Mononuclear cell (primary cell): ENCODE measurements at places on chromosomes 2 and 18. TPM values are rescaled to one million over a fixed set of nuclear protein-coding genes. Genes with fewer than 3 reads are reported as not detected.

The TSPYL6 gene
- not detected for total RNA-seq

The RAB6C gene
- total RNA-seq = 0.10 TPM

The FSHR gene
- not detected for total RNA-seq

The DTNA gene
- total RNA-seq = 0.31 TPM

The CHST10 gene
- total RNA-seq = 6.0 TPM

The CELF4 gene
- total RNA-seq = not detected

The RIT2 gene
- not detected for total RNA-seq

The ITGA6 gene
- 116 TPM for total RNA-seq

The MOGAT1 gene
- not detected for total RNA-seq

The NDC80 gene
- total RNA-seq = 8.6 TPM

The NYAP2 gene
- total RNA-seq = 0.10 TPM

The MAPK4 gene
- not detected for total RNA-seq

The RAB31 gene
- total RNA-seq = 47.8 TPM

The PLGLB2 gene
- 0.52 TPM for total RNA-seq

The SCYGR7 gene
- total RNA-seq = not detected
